Stimulated activated CD8-positive, alpha-beta memory T cell treated with anti-CD3 and anti-CD28 coated beads, Interleukin-15, amount 100 ng/mL, for 4 hours (primary cell): ENCODE measurements at places on chromosomes 5 and 9.

DNA sequence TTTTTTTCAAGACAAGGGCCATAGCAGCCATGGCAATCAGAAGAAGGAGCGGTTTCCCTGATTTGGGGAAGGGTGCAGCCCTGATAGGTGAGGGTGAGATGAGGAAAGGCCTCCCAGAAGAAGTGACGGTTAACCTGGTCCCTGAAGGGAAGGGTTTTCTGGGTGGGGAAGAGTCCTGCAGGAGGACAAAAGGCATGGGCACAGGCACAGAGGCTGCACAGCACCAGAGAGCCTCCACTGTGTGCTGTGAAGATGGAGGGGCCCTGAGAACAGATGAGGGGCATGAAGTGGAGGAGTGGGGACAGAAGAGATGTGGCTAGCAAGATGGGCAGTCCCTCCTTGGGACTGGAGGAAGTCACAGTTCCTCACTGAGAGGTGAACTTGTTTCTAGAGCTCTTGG, 46.3 kb upstream of the CXCL14 start:
- no peak for DNase-seq

DNA sequence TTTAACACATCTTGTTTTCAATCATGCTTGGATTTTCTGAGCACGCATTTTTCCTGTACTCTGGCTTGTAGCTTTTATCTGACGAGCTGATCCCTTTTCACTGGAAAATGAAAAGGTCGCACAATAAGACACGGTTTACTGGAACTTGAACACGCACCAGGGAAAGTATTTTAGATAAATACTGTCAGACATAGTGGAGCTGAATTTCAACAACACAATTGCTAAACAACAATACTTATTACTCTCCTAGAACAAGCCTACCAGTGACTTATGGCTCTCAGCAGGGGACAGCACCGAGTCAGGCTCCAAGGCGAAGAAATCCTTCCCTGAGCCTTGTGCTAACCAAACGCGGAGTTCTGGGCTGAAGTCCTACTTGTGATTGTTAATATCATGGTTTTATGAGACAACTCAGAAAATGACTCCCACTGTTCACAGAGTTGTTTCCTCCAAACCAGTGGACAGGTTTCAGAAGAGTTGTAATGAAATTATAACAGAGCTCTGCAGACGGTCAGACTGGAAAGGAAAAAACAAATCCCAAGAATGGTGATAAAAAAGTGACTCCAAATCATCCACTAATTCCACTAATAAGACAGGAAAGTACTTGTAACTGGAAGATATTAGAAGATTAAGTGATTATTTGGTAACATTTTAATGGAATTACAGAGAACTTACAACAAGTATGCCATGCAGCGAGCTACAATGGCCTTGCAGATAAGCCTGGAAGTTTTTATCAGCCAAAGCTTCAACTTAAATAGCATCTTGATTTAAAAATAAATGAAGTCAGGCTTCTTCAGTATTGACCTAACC, 359.6 kb downstream of the EBF1 start:
- DNase-seq, result no peak

- no peak for DNase-seq
Measured at GRCh38 chr5:91401175-91401574, 18.1 kb upstream of the ARRDC3 start.

- no peak for DNase-seq
Measured at GRCh38 chr5:176473335-176474006, 25.3 kb downstream of the FAF2 start.

- no peak for DNase-seq
Measured at GRCh38 chr5:170345971-170346370, 43.2 kb downstream of the KCNMB1 start.

DNA sequence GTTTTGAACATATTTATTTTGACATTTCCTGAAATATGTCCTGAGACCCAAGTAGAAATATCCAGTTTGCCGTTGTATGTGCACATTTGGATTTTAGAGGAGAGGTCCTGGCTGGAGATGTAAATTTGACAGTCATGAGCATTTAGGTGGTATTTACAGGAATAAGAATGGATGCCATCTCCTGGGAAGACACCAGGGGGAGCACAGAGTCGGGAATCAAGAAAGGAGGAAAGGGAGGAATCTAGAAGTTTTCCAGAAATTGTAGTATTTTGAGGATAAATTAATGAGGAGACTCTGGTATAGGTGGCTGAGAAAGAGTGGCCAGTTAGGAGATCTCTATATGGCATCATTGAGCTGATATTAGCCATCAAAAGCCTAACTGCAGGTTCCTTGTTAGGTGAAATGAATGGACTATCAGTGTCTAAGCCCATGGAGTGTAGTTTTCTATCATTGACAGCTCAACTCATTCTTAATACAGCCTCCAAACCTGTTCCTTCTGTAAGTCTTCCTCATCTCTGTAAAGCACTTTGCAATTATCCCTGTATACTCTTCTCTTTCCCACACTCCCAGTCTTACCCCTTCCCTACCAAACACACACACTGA, 7.2 kb downstream of the GAPT start:
- DNase-seq, result no peak

DNA sequence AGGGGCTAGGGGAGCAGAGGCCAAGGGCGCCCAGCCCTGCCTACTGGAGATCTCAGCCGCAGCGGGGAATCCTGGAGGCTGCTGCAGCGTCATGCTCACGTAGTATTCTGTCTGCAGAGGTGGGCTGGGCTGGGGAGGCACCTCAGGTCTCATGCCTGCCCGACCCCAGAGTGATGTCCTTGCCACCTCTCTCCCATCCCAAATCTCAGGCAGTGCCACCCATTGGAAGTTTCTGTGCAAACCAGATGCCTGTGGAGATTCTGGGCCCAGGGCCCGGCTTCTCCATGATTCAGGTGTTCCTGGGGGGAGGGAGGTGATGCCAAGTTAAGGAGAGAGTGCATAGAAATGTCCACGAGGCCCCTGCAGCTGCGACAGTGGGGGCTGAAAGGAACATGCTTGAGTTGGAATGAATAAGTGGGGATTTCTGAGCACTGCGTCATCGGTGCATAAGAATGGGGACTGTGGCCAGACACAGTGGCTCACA, 72.0 kb downstream of the ANKRD33B start:
- DNase-seq, result no peak

GRCh38 chr5:62190173-62190572, 115.8 kb upstream of the KIF2A start:
- DNase-seq, result no peak

DNA sequence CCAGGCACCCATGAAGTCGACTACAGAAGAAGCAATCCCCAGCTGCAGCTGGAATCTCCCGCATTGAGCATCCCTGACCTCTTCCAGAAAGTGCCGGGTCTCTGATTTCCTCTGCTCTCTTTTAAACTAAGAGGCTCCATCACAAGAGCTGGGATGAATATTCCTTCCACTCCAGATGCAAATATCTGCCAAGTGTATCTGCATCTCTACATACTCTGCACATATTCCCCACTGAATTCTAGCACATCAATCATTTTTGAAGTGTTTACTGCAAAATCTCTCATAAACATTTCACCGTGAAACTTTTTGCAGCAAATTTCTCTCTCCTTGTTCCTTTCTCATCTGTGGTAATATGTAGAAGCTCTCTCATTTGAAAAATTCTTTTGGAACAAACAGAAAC, 161.5 kb downstream of the GABRB2 start:
- DNase-seq, result no peak

DNA sequence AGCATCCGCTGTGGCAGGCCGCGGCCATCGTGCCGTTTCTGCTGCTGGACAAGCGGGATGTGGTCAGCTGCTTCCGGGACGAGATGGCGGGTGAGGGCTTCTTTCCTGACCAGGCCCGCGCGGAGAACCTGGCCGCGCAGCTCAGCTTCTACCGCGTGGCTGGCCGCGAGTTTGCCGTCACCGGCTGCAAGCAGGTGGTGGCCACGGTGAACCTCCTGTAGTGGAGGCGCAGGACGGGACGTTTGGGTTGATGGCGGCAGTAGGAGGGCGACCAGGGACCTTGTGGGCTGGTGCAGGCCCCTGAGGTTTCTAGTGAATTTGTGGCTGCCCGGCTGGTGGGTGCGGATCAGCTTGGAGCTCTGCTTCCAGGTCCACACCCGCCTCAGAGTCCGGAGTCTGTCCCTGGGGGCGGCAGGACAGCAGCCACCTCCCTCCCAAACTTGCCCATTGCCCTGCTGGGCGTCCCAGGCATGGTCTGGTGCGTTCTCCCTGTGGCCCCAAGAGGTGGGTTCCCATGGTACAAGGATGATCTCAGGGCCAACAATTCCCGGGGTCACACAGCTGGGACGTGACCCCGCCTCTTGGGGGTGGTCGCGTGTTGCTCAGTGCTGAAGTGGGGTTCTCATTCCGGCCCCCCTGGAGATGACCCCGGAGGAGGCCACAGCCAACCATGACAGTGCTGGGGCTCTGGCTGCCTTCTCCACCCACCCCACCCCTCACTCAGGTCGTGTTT, 2.4 kb downstream of the TOR4A start:
- DNase-seq, result no peak
